Fibroblast of skin of right quadriceps (primary cell): ENCODE measurements at places on chromosomes 16 and 17.

GRCh38 chr17:82333279-82334171, at the start of gene SECTM1:
SECTM1 (minus strand) TSS chr17:82333766; CDS start chr17:82327240, 6,526 bp downstream.
- peak; percentile 32 for DNase-seq

DNA sequence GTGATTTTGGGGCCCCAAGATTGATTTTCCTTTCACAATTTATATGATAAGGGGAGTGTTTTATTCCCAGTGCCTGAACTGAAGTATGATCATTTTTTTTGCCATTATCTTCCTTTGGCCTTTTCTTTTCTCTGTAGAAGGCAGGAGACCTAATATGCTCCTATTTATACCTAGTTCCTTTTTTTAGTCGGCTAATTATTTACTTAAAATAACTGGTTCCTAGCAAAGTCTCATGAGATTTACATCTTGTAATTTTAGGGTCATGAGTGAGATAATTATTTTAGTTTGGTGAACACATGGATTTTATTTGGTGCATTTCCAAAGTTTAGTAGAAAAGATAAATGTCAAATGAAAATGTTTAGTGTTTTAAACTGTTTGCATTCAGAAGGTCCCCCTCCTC, 24.8 kb downstream of the SEC14L1 start:
- no peak for DNase-seq

GRCh38 chr17:14840616-14841231, 424.4 kb downstream of the PMP22 start:
- peak; percentile 95 for DNase-seq

GRCh38 chr17:81519284-81520020, 6.9 kb upstream of the ACTG1 start:
- DNase-seq, result no peak

- DNase-seq, result no peak
Measured at GRCh38 chr17:13560935-13561334, 40.8 kb downstream of the HS3ST3A1 start.

DNA sequence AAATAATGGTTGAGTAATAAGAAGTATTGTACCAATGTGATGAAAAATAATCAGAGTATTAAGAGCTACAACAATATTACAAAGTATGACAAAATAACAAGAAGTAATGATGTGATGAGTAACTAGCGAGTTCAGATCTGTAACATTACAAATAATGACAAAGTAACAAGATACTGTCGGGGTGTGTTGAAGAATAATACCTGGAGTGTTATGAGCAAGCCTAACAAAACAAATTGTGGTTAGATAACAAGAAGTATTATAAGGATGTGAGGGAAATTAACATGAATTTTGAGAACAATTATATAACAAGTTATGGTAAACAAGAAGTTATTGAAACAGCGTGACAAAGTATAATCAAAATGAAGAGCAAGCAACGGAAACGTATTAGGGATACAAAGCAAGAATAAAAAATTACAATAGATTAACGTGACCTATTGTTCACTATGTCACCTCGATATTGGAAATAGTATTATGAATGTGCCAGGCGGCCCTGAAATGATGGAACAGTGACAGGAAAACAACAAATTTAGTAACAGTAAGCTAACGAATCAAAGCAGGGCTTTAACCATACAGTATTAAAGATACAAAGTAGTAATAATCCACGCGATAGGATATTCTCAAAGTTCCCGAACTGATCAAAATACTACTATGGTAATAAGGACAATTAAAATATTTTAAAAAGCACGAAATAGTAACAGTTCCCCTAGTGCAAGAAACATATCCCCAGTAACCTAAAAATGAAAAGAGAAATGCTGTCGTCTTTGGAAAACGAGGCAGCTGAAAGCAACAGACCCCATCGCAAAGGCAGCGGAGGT, 1.6 kb downstream of the TBX4 start:
- no peak for DNase-seq

- no peak for DNase-seq
Measured at GRCh38 chr17:34360601-34361270, 2.3 kb downstream of the CCL1 start.

DNA sequence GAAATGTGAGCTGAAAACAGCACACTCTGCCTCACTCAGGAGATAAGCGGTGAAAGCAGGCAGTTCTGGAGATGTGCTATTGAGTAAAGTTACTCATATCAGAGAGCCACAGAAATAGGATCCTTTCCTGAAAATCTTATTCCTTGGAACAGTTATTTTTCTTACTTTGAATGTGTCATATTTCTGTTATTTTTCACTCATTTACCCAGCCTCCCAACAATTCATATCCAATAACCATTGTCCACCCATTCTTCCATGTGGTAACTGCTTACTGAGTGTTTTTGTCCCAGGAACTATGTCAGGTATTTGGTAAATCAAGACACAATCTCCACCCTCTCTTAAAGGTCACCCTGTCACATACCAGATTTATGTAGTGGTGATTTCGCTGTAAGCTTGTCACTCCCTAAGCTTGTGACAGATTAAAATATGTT, 144.9 kb downstream of the PARN start:
- peak; percentile 58 for DNase-seq

GRCh38 chr17:69325518-69326376, 1.2 kb downstream of the ABCA5 start:
- DNase-seq, result no peak

DNA sequence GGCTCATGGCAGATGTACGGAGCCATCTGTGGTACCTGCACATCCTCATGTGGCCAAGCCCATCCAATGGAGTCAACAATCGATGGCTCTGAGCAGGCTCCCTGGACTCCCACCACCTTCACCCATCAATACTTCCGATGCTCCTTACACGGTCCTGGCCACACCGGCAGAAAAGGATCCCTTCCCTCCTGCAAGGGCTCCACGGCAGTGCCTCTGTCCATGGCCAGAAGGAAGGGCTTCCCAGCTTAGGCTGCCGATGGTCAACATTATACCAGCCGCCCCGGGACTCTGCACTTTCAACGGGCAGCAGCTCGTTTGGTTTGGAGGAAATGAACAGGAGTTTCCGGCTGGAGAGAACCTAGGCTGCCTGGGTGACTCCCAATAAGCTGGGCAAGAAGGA, 13.2 kb downstream of the SLX4 start:
- no peak for DNase-seq

GRCh38 chr16:61366006-61366405, 670.2 kb downstream of the CDH8 start:
- no peak for DNase-seq

GRCh38 chr17:65742403-65743307, 181.2 kb upstream of the AXIN2 start:
- DNase-seq, result peak; percentile 85

- no peak for DNase-seq
Measured at GRCh38 chr16:71564335-71564967, 12.4 kb downstream of the TAT start.

- DNase-seq, result no peak
Measured at GRCh38 chr16:78817200-78817739, 717.8 kb downstream of the WWOX start.

DNA sequence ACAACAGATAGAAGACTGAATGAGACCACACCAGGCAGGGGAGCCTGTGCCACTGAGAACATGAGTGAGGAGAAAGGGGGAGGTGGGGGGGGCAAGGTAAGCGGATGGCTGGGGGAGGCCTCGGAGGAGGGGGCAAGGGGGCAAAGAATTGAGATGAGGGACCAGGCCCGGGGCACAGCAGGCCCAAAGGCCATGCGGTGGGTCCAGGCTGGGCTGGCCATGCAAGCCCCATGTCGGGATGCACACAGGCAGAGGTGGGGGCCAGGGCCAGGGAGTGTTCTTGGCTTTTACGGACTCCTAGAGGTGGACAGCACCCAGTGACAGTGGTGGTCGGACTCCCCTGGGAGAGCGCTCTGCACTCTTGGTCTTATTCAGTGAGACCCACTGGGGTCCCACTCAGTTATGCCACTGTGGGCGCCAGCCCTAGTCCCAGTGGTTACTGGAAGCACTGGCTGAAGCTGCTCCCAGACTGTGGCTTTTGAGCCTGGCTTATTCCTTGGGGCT, 4.8 kb upstream of the MTHFSD start:
- DNase-seq, result no peak

DNA sequence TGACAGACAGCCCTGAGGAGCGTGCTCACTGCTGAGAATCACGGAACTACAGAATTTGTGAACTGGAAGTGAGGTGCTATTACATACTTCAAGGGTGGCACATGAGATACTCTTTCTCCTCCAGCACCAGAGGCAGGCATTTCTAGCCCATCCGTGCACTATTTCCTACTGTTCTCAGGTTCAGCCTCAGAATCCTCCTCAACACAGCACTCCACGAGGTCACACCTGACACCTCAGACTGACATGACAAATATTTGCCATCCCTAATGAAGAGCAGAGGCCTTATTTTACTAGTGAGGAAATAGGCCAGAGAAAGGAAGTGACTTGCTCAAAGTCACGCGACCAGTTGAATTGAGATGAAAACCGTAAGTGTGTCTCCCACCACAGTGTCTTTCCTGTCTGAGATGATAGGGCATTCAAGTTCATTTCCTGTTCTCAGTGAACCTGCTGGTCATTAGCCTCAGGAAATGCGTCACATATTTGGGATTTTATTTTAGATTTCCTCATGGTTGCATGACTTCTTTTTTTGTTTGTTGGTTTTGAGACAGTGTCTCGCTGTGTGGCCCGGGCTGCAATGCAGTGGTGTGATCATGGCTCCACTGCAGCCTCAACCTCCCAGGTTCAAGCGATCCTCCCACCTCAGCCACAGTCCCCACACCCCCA, 23.6 kb downstream of the SEZ6 start:
- peak; percentile 28 for DNase-seq

DNA sequence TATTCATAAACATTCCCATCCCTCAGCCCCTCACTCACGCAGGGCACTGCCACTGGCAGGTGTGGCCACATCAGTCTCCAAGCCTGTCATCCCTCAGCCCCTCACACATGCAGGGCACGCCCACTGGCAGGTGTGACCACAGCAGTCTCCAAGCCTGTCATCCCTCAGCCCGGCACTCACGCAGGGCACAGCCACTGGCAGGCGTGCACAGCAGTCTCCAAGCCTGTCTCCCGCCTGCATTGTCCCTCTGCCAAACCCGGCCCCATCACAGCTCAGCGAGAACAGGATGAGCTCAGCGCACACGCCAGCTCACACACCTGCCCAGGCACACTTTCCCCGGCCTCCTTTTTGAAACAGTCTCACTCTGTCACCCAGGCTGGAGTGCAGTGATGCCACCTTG, 11.4 kb upstream of the KREMEN2 start:
- no peak for DNase-seq

DNA sequence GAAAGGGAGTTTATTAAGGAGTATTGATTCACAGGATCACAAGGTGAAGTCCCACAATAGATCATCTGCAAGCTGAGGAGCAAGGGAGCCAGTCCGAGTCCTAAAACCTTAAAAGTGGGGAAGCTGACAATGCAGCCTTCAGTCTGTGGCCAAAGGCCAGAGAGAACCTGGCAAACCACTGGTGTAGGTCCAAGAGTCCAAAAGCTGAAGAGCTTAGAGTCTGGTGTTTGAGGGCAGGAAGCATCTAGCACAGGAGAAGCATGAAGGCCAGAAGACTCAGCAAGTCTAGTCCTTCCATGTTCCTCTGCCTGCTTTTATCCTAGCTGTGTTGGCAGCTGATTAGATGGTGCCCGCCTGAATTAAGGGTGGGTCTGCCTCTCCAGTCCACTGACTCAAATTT, 193.0 kb downstream of the KIF2B start:
- no peak for DNase-seq

- DNase-seq, result peak; percentile 59
Measured at GRCh38 chr16:21301168-21301894, 23.2 kb upstream of the CRYM start.

DNA sequence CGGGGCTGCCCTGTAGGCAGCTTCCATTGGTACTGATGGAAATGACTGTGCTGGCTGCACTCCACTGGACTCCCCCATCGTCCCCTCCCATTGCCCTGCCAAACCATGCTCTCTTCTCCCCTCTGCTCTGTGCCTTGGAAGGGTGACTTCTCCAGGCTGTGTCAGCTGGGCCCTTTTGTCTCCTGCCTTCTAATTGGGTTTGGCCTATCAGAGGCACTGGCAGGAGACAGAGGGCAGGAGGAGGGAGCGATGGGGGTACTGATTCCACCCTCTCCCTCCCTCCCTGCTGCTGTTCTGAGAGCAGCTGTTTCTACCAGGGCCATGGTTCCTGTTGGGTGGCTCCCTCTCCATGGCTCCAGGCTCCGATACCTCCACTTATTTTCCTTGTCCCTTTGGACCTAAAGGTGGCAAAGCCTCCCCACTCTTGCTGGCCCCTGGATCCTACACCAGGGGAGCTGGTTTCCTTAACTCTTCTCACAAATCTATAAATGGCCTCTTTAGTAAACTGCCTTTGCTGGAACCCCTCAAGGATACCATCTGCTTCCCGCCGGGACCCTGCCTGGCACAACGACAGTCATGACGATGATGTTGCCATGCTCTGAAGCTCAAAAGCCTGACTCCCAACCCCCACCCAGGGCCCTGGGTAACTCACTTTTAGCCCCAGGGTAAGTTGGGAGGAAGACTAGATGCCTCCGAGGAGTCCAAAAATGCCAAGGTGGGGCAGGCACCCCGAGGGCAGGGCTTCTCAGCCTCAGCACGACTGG, 123.8 kb upstream of the RPL38 start:
- no peak for DNase-seq

- peak; percentile 79 for DNase-seq
Measured at GRCh38 chr17:81481073-81481799, 31.4 kb downstream of the ACTG1 start.

DNA sequence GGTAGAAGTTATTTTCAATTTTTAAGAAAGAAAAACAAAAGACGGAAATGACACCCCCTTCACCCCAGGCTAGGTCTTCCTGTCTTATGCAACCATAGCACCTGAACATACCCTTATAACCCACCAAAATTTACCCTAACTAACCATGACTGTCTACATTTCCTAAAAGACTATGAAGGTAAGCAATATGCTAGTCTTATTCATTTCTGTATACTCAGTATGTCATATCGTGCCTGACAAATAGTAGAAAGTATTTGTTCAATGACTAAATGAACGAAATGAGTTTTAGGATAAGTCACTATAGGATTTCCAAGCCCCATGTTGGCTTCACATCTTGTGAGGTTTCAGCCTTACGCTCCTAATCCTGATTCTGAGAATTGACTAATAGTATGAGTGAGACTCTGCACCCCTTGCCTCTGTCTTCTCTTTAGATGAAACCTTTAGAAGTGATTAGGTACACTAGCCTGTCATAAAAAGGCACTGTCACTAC, 6.5 kb downstream of the ADAT1 start:
- DNase-seq, result no peak

DNA sequence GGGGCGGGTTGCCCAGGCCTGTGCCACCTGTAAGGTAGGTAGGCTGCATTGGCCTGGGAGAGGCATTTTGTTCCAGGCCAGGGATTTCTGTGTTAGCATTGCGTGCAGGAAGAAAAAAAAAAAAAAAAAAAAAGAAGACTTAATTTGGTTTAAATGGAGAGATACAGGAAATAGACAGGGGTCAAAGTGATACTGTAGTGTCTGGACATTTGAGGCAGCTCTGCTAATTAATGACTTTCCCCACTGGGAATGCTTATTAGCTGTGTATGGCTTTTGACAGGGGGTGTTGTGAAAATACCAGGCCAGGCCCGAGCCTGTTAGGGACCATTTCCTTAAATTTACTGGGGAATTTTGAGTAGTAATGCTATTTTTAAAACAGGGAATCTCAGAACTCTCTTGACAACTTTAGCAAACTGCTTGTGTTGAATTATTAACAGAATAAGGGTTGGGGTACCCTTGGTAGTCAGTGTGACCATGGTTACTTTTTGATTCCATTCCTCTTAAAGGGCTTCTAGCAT, 1.0 kb downstream of the MAP2K4 start:
- no peak for DNase-seq
